ENCODE measurements at places on chromosomes 2 and 18.

GRCh38 chr18:74598350-74599001, 806 bp downstream of the ZNF407 start:
- peak; percentile 50 for DNase-seq

GRCh38 chr2:85242321-85242720, 85.5 kb downstream of the TGOLN2 start:
- DNase-seq, result no peak

DNA sequence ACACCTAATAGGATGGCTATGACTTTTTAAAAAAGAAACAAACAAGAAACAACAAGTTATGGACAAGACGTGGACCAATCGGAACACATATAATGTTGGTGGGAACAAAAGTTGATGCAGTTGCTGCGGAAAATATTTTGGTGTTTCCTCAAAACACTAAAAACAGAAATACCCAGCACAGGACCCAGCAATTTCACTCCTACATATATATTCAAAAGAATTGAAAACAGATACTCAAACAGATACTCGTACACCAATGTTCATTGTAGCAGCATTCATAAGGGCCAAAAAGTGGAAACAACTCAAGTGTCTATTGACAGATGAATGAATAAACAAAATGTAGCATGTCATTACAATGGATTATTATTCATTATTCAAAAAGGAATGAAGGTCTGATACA, 12.1 kb downstream of the CCDC141 start:
- DNase-seq, result no peak

DNA sequence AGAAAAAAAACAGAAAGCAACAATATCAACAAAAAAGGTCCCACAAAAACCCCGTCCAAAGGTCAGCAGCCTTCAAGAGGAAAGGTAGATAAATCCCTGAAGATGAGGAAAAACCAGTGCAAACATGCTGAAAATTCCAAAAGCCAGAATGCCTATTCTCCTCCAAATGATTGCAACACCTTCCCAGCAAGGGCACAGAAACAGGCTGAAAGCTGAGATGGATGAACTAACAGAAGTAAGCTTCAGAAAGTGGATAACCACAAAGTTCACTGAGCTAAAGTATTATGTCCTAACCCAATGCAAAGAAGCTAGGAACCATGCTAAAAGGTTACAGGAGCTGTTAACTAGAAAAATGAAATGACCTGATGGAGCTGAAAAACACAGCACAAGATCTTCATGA, 226.4 kb upstream of the DSEL start:
- DNase-seq, result no peak

DNA sequence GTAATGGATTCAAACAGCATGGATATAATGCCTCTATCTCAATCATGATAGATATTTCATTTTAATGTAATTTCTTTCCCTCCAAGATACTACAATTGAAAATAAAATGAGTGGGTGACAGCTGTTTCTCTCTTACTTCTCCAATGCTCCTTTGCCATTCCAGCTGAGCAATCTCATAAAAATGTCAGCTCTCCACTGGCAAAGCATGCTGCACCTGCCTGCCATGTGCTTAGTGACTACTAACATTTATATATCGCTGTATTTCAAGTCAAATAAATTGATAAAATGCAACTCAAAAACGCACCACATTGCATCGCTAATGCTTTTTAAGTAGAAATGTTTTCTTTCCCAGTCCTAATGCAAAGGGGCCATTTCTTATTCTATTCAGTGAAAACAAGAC, 1093.9 kb downstream of the CBLN2 start:
- no peak for DNase-seq

DNA sequence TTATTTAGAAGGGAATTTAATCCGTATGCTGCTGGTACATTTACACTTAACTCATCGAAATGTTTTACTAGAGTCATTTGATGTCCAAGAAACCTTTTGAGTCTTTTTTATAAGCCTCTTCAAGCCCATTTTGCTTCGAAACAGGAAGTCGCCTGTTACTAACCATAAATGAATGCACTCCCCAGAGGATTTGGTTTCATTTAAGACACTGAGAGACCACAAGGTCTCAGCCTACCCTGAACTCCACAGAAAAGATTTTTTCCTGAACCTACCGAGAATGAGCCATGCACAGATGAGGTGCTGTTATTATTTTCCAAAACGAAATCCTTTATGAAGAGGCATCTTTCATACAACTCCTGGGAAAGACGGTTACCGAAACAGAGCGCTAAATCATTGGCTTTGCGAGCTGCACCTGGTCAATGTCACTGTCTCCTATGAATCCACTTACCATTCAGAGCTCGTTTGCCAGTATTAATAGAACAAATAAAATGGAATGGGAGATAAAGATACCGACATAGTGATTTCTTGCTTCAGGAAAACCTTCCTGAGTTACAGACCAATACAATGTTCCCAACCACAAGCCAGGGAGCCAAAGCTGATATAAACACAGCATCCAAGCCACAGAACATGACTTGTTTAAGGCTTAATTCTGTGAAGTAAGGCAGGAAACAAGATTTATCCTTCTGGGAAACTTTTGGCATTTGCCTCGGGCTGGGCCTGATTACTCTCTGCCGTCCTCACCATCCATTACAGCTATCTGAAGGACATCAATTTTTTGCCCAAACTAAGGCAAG, 382.1 kb downstream of the OSR1 start:
- DNase-seq, result no peak

DNA sequence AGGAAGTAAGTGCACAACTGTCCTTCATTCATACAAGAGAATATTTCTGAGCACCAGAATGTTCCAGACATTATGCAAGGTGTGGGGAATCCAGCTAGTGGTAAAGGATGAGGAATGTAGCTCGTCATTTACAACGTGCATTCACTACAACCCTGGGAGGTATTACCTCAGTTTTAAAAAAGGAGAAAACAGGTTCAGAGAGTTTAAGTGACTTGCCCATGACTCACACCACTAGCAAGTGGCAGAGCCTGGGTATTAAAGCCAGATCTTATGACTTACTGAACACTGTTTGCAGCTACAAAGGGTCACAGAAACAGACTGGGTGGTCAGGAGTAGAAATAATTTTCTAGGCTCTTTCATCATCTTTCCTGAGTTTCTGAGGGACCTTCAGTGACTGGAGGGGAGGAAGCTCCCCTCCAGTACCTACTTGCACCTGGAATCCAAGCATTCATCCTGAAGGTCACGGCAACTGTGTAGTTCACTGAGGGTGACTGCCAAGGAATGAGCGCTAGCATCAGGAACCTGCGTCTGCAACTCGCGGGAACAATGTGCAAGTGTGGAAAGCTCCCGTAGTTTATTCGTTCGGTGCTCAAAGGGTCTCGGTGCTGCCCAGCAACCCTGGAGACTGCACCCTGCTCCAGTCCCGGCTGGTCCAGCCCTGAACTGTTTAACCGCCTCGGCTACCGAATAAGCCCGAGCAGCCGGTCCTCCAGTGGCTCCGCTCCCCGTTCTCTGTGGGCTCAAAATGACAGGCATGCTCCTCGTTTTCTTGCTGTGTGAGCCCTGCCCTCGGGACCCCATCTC, 647 bp downstream of the CCDC121 start:
- no peak for DNase-seq

DNA sequence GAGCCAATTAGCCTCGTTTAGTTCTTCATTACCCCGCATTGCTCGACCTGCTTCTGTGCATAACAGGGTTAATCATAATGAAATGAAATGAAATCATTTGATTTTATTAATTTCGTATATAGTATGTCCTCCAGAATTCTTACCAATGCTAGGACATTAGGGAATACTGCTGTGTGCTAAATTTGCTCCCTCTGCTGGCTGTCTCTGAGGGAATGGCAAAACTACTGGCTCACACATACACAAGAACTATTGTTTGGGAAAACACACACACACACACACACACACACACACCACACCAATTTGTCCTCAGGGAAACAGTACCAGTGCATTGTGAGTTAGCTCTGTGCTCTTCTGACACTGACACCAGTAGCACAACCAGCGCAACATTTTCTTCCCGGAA, 273.3 kb upstream of the TCF4 start:
- no peak for DNase-seq

GRCh38 chr2:3264010-3264744, 113.4 kb downstream of the EIPR1 start:
- DNase-seq, result no peak

GRCh38 chr2:174773215-174773614, 8.9 kb upstream of the CHRNA1 start:
- no peak for DNase-seq

GRCh38 chr2:45009928-45010701, 863 bp upstream of the SIX2 start:
- DNase-seq, result no peak

DNA sequence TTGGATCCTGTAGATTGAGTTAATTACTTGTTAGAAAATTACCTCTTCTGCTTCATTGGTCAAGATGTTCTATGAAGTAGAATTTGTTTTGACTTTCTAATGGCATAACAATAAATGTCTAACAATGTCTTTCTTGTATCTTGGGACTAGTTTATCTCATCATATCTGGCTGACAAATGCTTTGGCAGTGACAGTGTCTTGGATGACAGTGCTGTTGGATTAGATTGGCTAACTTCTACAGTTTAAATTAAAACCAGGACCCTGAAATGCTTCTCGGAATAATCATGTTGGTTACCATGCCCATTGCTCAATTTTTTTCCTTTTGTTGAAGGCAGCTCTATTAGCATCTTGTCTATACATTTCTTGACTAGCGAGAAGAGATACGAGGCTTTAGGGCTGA, 176.9 kb downstream of the PARD3B start:
- no peak for DNase-seq

DNA sequence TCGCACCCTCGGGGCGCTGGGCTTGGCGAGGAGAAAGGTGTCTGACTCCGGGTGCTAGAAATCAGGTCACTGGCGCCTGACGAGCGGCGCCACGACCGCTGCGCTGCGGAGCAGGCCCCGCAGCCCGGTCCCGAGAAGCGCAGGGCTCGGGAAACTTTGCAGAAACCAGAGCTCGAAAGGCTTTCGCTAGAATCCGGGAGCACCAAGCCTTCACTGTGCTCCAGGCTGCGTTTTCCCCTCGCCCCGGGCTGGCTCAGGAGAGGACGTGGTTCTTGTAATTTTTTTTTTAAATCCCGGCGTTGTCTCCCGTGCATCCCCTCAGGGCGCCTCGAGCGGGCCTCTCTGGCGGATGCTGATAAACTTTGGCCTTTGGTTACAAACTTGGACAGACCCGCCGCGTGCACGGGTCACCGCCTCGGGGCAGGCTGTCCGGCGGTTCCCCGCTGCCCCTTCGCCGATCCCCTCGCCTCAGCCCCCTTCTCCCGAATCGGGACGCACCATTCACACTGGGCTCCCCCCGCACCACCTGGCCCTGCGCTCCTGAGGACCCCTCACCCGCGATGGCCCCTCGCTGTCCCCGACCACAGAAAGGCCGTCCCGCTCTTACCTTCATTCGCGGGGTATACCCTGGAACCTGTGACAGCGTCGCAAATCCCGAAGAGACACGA, 419 bp downstream of the EPHA4 start:
- DNase-seq, result no peak

DNA sequence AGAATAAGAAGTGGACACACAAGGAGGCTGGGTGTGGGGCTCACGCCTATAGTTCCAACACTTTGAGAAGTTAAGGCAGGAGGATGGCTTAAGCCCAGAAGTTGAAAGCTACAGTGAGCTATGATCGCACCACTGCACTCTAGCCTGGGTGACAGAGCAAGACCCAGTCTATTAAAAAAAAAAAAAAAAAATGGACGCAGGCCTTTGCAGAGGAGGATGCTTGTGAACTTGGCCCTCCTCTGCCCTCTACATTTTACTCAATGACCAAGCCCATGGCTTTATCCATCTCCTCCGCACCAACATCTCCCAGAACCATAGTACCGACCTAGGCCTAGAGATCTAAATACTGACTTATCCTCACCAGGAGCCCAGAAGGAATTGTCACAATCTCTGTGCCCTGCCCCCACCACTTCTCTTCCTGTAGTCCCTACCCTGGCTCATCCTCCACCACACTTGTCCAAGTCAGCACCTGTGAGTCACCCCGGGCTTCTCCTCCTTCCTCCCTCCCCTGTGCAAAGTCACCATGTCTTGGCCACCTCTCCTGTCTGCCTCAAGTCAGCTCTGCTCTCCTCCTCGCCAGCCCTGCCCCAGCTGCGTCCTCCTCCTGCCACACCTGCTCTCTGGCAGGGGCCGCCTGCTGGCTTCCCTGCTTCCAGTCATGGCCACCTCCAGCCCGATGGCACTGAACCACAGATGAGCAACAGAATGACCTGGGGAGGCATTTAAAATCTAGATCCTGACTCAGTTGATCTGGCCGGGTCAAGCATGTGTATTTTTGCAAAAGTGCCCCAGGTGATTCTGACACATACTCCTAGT, 35.8 kb upstream of the ASPRV1 start:
- no peak for DNase-seq

DNA sequence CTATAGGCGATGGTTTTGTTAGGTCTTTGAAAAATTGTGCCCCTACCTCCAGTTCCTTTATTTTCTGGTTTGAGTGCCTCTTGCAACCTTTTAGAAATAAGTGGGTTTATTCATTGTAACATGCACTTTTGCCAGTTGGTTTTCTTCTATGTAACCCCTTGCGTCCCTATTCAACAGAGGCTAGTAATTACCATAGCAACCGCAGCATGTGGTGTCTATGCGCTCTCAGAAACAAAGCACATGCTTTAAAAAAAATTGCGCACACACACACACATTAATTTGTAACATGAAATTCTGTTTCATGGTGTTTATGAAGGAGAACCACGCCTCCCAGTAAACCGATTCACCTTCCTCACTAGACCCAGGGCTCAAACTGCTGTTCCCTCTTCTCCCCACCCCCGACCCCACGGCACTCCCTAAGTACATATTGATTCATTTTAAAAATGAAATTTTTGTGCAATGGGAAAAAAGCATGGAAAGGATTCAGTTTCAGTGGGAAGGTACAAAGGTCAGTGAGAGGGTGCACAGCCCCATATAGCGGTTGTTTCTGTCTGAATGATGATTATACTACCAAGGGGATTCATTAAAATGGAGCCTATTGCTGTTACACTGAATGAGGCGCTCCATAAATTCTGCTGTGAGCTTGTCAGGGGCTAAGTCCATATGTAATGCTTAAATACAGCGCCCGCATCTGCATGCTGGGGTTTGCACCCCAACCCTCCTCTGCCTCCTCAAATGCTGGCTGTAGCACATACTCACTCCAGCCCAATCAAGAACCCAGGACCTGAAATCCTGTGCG, 206.9 kb downstream of the ICOS start:
- DNase-seq, result no peak

DNA sequence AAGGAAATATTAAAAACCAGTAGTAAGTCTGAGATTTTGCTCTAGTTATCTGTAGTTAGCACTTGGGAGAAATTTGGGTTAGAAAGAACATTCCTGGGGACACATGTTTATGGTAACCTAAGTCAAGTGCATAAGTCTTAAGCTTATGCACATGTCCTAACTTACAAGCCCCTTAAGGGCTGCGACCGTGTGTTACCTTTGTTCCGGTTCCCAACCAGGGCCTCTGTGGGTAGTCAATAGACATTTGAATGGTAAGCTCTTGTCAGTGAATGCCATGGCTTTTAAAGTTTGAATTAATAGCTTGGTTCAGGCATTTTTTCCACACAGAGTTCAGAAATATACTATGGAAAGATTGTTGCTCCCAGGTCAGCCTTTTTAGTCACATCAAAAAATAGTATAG, 64.7 kb upstream of the CWC22 start:
- DNase-seq, result no peak

GRCh38 chr18:25075783-25076182, 276.2 kb downstream of the ZNF521 start:
- DNase-seq, result no peak

- no peak for DNase-seq
Measured at GRCh38 chr2:71721362-71721665, 268.0 kb downstream of the DYSF start.
